ENCODE measurements at places on chromosomes 16 and 17. TPM values are rescaled to one million over a fixed set of nuclear protein-coding genes. Genes with fewer than 3 reads are reported as not detected.

Gene MYH2
- polyA plus RNA-seq, result 263 TPM

Gene PRKAR1A
- 171 TPM for polyA plus RNA-seq

Gene PRCD
- polyA plus RNA-seq, result 1.6 TPM

Gene ACSM2A
- polyA plus RNA-seq, result not detected

Gene PGAP6
- polyA plus RNA-seq, result 46.9 TPM

Gene C16orf96
- polyA plus RNA-seq, result not detected

Gene GGT6
- polyA plus RNA-seq, result 0.03 TPM

Gene ABI3
- polyA plus RNA-seq, result 2.9 TPM

Gene KRT13
- polyA plus RNA-seq, result 3.3 TPM

Gene CES3
- 8.5 TPM for polyA plus RNA-seq
